ENCODE measurements at places on chromosomes 5 and 9.

- DNase-seq = peak; percentile 24
These were observed 109.3 kb upstream of the APC start for GRCh38 chr5:112628214-112628980.

- no peak for DNase-seq
These were observed 48.6 kb upstream of the SH3PXD2B start for GRCh38 chr5:172502969-172503368.

DNA sequence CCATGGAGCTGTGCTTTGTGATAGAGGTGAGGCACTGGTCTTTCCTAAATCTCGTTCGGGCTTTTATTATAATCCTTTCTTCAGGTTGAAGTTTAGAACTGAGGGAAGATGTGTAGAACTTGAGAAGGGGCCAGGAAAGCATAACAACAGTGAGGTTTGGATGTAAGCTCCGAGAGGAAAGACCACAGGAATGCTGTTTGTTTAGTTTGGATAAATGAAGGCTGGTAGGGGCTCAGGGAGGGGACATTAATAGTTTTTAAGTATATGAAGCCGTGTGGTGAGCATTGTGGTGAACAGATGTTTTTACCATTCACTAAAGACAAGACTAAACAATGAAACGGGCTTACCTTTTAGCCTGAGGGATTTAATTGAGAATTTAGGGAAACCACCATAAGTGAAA lies 130.8 kb downstream of the ARHGAP26 start:
- DNase-seq = no peak

DNA sequence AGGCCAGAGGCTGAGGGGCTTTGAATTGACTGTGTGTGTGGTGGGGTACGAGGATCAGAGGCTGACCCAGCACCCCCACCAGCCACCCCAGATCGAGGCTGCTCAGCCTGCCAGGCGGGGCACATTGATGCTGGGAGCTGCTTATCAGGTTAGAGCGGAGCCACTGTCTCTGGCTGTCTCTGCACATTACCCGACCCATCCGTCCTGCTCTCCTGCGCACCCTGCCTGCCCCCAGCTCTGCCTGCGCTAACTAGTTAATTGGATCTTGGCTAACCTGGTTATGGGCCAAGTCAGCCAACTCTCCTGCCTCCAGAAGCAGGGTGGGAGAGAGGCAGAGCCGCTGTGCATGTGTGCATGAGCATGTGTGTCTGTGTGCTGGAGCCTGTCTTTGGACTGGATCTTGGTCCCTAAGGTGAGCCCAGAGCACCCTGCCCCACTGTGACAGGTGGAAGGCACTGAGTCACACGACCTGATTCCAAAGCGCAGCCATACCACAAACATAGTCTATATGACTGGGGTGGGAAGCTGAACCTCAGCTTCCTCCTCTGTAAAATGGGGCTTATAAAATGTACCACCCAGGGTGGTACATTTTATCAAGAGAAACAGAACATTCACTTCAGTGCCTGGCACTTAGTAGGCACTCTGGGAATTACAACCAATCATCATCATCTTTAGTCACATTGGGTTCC lies 39.7 kb downstream of the PCDH1 start:
- no peak for DNase-seq

- DNase-seq = no peak
These were observed 40.3 kb downstream of the GLDC start for GRCh38 chr9:6605202-6605601.

GRCh38 chr5:34944460-34945047 lies 15.2 kb downstream of the DNAJC21 start:
- no peak for DNase-seq

- no peak for DNase-seq
These were observed 97.0 kb downstream of the MACIR start for GRCh38 chr5:103355579-103355978.

DNA sequence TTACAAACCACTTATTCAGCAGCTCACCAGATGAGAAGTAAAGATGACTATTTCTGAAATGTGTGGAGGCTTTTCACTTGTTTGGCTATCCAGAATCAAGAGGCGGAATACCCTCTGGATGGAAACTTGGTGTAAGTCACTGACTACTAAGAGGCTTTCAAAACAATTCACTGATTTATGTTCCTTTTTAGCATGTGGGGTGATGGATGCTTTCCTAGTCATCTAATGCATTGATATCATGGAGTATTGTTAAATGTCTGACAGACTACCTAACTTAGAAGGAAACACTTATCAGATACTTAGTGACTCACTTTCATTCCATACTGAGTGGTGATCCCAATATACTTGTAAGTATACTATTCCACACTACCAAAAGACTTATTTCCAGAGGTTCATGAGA lies 141.4 kb downstream of the PLK2 start:
- DNase-seq = no peak

DNA sequence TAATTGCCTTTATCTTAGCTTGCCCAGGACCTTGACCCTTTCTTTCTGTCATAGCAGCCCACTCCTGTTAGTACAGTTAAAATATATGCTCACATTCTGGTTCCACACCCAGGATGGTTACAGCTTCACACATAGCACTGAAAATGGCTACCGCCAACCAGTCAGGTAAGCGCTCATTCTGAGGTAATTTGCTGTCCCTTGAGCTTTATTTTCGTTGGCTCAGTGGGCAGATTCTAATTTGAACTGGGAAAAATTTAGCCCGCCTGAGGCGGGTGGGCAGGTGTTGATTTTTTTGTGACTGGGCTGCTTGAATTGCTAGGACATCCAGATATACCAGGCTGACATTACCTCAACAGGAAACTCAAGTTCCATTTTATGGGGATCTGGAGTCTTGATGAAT lies 137.5 kb downstream of the KCTD16 start:
- no peak for DNase-seq

DNA sequence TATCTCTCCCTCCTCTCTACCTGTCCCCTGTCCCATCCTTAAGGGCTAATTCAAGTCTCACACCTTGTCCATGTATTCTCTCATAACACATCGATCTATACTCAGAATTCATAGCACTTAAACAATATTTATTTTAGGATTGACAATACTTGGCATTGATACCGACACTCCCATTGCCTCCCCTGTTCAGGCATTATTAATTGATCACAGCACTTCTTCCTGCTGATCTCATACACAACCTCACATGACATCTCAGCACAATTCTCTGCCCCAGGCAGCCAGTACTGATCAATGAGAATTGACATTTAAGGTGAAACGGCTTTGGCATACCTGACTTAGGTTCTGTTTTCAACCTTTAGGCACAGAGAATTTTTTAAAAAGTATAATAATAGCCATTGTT lies 582.4 kb upstream of the BRINP1 start:
- no peak for DNase-seq

DNA sequence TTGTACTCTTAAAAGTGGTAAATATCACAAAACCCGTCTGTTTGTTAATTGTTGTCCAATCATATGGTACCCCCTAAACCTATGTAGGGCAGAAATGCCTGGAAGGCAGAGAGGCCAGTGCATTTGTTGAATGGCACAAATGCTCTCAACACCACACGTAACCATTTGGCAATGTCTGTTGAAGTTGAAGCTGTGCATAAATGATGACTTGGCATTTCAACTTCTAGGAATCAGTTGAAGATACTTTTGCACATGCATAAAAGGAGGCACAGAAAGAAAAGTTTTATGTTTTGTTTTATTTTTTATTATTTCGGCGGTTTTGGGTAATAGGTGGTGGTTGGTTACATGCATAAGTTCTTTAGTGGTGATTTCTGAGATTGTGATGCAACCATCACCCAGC lies 246.6 kb downstream of the TAF11L14 start:
- DNase-seq = no peak

- no peak for DNase-seq
These were observed 255.9 kb downstream of the PSAT1 start for GRCh38 chr9:78552802-78553201.

GRCh38 chr9:121718084-121718483 lies 66.7 kb downstream of the DAB2IP start:
- no peak for DNase-seq

DNA sequence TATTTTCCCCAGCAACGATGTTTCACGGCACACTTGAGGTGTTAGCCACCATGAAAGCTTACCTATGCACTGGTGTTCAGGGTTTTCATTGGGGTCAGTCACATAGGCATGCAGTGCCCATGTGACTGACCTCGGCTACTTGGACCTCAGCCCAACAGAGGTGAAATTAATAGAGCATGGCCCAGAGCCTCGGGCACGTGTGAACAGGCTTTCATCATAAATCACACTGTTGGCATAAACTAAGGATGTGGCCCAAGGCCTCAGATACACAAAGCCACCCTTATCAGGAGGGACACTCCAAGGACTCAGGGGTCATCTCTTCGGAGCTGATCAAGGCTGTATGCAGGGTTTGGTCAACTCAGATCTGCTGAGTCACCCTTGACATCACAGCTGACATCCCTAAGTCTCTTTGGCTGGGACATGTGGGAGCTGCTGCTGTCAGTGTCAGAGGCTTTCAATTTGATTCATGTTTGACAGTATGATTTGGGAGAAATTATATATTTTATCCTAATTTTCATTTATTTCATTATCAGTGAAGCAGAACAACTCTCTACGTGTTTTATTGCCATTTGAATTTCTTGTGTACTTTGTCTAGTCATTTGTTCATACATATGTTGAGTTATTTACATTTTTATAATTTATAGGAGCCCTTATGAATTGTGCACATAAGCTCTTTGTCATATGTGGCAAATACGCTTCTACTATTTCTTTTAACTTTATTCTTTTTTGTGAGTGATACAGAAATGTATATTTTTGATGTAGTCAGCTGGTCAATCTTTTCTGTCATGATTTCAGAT lies 59.7 kb upstream of the ANKRD33B start:
- DNase-seq = no peak

DNA sequence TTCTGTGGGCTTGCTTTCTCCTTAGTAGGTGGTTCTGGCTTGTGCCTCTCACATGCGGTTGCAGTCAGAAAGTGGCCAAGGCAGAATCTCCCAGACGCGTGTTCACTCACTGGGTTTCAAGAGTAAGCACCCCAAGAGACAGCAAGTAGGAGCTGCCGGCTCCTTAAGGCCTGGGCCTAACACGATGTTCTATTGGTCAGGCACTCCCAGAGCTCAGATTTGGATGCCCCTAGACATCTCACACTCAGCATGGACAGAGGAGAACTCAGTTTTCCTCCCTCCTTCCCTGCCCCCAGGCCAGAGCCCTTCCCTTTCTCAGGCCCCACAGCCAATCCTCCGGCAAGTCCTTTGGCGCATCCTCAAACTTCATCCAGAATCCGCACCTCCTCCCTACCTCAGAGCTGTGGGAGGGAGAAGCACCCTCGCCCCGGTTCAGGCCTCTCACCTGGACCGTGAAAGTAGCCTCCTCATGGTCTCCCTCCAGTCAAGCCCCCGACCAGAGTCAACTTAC lies 6.5 kb upstream of the CARD19 start:
- DNase-seq = no peak

DNA sequence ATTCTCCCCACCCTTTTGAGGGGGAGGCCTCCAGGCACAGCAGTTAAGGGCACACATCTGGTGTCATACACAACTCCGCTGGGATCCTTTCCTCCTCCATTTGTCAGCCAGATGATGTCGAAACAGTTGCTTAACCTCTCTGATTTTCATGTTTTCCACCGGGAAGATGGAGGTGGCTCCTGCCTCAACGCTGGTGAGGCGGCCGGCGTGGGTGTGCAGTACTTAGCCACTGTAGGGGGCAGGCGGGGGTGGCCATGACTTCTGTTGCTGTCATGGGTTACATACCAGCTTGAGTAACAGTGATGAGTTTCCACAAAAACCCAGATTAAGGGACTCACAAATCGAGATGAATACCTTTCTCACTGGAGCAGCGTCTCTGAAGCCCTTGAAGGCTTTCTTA lies 63.1 kb upstream of the EPB41L4B start:
- no peak for DNase-seq

DNA sequence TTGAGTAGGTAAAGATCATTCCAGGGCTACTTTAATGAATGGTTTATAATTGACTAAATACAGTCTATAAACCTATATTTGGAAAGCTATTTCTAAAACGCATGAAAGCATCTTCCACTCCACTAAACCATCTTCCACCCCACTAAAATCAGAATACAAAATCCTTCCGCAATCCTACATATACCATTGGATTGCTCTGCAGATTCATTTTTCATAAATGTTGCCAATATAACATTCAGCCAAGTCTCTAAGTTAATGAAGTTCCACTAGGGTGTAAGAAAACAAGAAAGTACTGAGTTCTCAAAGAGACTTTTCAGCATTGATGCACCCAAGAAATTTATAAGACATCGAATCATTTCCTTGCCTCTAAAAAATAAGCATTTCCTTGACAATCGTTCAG lies 4.7 kb downstream of the SLC24A2 start:
- no peak for DNase-seq

- DNase-seq = no peak
These were observed 102.0 kb upstream of the BOD1 start for GRCh38 chr5:173718469-173718868.

DNA sequence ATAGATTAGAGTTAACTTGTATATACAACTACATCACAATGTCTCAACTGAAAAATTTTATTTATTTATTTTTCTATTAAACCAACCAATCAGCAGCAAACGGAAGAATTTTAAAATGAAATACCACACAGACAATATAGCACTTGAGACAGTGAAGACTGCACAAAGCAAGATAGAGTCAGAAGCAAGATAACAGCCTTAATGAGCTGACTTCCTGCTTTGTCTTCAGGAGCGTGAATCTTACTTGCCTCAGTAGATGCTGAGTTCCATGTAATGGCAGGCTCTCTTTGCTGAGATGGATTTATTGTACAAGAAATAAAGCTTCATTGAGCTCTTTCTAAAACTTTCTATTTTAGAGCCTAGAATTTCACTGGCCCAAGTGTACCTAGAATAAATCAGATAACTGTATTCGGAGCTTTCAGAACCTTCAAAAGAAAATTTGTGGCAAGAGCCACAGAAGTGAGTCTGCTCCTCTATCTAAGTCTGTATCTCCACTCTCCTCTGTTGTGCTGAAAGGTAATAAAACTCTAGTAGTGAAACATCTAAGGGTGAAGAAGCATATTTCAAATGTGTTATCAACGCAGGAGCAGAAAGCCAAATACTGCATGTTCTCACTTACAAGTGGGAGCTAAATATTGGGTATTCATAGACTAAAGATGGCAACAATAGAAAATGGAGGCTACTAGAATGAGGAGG lies 83.3 kb upstream of the ANKRD55 start:
- DNase-seq = no peak

GRCh38 chr9:97961361-97961760 lies 21.8 kb upstream of the ANP32B start:
- no peak for DNase-seq

GRCh38 chr5:163401271-163401670 lies 36.1 kb upstream of the CCNG1 start:
- no peak for DNase-seq

All from NCI-H774 (cell line).